ENCODE measurements at places on chromosomes 4 and X.

- no peaks in the 10 kb centered on the region for H3K27me3 ChIP-seq
- H3K27ac ChIP-seq: no peak overlapping the region
- DNase-seq: no peak
- no peak overlapping the region for H3K4me3 ChIP-seq
These were observed 49.8 kb downstream of the MAGEE1 start for GRCh38 chrX:76477353-76477752.

GRCh38 chr4:95539106-95539505 is 9.7 kb downstream of the UNC5C start:
- no peaks in the 10 kb centered on the region for H3K4me1 ChIP-seq
- H3K36me3 ChIP-seq: no peaks in the 10 kb centered on the region
- H3K27me3 ChIP-seq: no peaks in the 10 kb centered on the region
- no peak overlapping the region for H3K27ac ChIP-seq
- H3K4me3 ChIP-seq: no peak overlapping the region

DNA sequence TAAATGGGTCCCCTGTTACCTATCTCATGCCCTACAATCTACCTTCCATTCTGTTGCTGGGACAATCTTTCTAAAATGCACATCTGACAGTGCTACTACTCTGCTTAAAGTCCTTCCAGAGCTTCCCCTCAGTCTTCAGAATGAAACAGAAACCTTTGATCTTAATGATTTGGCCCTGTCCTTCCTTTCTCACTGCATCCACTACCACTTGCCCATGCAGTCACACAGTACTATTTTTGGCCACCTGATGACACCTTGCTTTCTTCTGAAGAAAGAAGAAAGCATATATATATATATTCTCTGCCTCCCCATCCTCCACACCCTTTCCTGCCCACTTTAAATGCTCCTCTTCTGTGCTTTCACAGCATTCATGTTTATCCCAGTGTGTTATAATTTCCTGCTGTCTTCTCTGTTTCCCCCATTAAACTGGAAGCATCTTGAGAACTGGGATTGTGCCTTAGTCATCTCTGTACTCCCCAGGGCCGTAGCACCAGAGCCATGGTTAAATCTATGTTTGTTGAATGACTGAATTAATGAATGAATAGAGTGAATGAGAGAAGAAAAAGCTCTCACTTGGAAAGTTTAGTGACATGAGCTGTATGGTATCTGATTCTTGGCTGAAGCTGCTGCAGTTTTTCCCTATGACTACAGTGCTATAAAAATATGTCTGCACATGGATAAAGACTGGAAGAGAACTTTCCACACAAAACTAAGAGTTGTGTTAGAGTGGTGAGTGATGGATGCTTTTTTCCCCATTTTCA is 56.2 kb downstream of the RTL9 start:
- H3K27me3 ChIP-seq: peaks cover 1% of the 10 kb centered on the region
- no peak for DNase-seq
- no peak overlapping the region for H3K27ac ChIP-seq

DNA sequence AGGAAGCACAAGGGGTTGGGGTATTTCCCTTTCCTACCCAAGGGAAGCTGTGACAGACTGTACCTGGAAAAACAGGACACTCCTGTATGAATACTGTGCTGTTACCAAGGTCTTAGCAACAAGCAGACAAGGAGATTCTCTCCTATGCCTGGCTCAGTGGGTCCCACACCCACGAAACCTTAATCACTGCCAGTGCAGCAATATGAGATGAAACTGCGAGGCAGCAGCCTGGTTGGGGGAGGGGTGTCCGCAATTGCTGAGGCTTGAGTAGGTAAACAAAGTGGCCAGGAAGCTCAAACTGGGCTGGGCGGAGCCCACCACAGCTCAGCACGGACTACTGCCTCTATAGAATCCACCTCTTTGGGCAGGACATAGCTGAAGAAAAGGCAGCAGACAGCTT is 197.7 kb downstream of the INPP4B start:
- H3K36me3 ChIP-seq: no peaks in the 10 kb centered on the region
- no peaks in the 10 kb centered on the region for H3K27me3 ChIP-seq
- DNase-seq: no peak
- H3K4me1 ChIP-seq: no peaks in the 10 kb centered on the region
- H3K27ac ChIP-seq: no peak overlapping the region

DNA sequence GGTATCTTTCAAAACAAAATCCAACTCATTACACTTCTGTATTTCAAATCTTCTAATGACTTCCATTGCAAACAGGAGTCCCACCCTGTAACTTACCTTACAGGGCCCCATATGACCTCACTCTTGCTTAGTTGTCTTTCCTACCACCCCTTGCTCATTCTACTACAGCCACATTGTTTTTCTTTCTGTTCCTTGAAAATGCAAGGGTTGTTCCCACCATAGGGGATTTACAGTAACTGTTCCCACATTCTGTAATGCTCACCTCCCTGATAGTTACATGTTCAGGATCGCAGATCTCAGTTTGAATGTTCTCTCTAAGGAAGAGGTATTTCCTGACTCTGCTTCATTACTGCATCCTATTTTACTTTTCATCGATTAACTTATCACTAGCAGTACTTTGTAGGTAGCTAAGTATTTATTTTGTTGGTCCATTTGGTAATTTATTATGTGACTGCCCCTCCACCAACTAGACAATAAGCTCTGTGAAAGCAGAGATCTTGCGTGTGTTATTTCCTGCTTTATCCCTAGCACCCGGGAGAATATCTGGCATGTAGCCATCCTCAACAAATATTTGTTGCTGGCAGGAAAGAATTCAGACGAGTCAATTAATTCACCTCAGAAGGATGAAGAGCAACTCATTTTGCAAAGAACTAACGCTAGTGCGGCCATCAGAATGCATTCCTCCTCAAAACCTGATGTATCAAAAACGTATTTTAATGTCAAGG is 21.4 kb downstream of the MAOB start:
- DNase-seq: no peak
- H3K4me1 ChIP-seq: no peaks in the 10 kb centered on the region
- H3K27ac ChIP-seq: no peak overlapping the region
- no peak overlapping the region for H3K4me3 ChIP-seq
- no peaks in the 10 kb centered on the region for H3K36me3 ChIP-seq

DNA sequence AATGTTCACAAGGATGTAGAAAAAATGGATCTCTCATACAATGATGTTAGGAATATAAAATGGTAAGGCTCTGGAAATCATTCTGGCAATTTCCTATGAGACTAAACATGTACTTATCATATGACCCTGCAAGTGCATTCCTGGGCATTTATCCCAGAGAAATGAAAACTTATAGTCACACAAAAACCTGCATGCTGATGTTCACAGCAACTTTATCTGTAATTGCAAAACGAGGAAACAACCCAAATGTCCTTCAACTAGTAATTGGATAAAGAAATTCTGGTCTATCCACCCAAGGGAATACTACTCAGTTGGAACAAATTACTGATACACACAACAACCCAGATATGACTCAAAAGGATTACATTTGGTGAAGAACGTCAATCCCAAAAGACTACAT is 14.5 kb downstream of the ZCCHC18 start:
- H3K27me3 ChIP-seq: no peaks in the 10 kb centered on the region
- H3K27ac ChIP-seq: peak overlapping the region; percentile 72
- no peak overlapping the region for H3K4me3 ChIP-seq
- peaks cover 21% of the 10 kb centered on the region for H3K4me1 ChIP-seq
- H3K36me3 ChIP-seq: peaks cover 12% of the 10 kb centered on the region

DNA sequence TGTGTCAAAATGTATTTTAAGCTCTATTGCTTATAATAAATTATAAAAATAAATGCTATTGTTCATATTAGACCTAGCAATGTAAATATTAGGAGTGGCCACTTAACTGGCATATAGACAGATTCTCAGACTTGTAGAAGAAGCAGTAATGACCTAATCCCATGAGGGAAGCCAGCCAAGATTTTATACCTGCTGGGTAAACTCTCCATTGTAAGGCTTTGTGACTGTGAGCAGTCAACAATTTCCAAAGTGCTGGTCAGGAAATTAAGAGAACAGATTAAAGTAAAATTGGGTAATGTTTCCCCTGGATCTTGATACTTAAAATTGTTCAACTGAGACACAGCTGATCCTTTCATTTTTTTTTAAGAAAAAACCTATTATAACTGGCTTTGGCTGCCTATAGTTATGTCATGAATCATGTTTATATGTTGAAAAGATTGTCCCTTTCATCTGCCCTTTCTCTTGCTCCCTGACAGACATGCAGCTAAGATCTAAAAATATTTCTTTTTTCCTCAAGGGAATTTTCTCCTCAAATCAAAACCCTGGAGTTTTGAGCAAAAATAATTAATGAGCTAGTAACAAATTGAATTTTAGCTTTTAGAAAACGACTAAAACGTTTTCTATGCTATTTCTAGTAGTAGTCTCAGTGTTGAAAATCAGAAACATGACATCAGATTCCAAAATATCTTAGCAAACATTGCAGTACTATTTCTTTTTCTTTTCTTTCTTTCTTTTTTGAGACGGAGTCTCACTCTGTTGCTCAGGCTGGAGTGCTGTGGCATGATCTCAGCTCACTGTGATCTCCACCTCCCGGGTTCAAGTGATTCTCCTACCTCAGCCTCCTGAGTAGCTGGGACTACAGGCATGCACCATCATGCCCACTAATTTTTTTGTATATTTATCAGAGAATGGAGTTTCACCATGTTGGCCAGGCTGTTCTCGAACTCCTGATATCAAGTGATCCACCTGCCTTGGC is 77.9 kb downstream of the ADGRL3 start:
- H3K36me3 ChIP-seq: no peaks in the 10 kb centered on the region
- no peaks in the 10 kb centered on the region for H3K27me3 ChIP-seq
- DNase-seq: no peak
- no peak overlapping the region for H3K27ac ChIP-seq
- H3K4me3 ChIP-seq: no peak overlapping the region

DNA sequence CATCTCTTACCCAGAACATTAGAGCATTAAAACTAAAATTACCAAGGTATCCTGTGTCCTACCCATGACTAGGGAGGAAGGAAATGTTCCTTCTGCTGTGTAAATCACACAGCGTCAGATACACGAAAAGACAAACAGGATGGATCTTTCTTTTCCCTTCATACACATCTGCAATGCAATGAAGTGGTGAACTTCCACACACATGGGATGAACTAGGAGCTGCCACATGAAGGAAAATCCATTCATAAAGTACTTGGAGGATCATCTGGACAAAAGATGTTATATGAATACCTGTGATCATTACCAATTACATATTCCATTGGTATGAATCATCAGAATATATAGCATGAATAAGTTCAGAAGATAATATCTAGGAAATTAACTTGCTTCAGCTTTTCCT is 46.2 kb downstream of the LDB2 start:
- no peaks in the 10 kb centered on the region for H3K36me3 ChIP-seq
- no peak for DNase-seq
- H3K27ac ChIP-seq: no peak overlapping the region
- no peaks in the 10 kb centered on the region for H3K27me3 ChIP-seq
- no peak overlapping the region for H3K4me3 ChIP-seq

- H3K27me3 ChIP-seq: no peaks in the 10 kb centered on the region
- no peak overlapping the region for H3K4me3 ChIP-seq
- DNase-seq: no peak
- no peaks in the 10 kb centered on the region for H3K4me1 ChIP-seq
These were observed 177.3 kb downstream of the PABPC4L start for GRCh38 chr4:134024251-134024650.

DNA sequence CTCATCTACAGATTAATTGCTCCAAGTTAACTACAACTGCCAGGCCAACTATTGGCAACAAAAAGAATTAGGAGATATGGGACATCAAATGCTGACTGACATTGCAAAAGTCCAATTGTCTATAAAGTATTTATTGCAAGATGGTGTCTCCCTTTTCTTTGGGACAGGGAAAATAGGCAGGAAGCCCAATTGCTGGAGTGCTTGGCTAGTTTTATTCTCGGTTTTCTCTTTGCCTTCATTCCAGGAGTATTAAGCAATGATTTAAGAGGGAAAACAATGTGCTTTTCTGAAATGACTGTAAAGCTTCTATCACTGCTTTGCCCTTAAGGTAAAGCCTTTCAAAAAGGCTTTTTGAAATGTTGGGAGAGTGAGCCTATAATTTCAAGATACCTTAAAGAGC is 62.8 kb upstream of the DIAPH2 start:
- DNase-seq: no peak
- H3K4me1 ChIP-seq: peaks cover 2% of the 10 kb centered on the region
- H3K4me3 ChIP-seq: no peak overlapping the region
- H3K27me3 ChIP-seq: no peaks in the 10 kb centered on the region
- no peaks in the 10 kb centered on the region for H3K36me3 ChIP-seq

DNA sequence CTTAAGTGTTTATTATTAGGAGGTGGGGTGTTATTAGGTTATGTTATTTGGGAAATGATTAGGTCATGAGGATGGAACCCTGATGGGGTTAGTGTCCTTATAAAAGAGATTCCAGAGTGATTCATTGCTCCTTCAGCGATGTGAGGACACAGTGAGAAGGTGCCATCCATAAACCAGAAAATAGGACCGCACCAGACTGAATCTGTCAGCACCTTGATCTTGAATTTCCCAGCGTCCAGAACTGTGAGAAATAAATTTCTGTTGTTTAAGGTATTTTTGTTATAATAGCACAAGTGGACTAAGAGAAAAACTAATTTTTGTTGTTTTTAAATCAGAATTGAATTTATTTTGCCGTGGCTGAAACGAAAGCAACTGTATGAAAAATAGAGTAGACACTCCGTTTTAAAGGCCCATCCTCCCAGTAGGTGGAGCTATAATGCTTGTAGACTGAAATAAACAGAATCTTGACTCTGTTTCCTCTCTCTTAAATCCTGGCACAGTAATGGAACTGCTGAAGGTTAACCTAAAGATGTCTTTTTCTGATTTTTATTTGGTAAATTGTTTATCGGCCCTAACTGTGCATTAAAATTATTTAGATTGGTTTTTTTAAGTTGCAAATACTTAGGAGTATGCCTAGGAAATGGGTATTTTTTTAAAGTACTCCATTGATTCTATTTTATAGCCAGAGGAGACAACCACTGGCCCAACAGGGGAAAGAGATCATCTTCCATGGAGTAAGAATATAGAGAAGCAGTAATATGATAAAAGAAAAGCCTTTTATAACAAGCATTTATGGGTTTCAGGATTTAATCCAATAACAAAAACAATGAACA is 133.2 kb upstream of the ADAMTS3 start:
- H3K36me3 ChIP-seq: no peaks in the 10 kb centered on the region
- no peaks in the 10 kb centered on the region for H3K27me3 ChIP-seq
- H3K27ac ChIP-seq: no peak overlapping the region
- H3K4me3 ChIP-seq: peak overlapping the region; percentile 60

DNA sequence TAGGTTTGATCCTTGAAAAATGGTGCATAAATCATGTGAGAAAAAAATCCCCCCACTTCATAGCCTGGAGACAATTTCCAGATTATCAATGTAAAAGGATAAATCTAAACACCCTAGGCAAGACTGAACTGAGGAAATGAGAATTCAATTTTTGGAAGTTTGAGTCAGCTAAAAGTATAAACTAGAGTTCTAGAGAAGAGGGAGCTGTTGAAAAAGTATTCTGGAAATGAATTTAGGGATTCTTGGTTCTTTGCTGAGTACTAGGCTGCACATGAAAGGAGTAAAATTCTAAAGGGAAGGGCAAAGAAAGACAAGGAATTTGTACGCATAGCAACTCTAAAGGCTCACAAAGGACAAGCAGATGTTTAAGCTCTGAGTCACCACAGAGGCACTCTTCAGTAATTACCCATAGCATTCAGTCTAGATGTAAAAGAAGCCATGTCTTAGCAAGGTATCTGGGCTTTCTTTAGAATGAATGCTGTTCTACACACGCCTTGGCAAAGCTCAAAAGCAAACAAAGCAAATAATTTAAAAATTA is 896.5 kb downstream of the PDHA2 start:
- no peak for DNase-seq
- H3K27me3 ChIP-seq: no peaks in the 10 kb centered on the region
- H3K27ac ChIP-seq: no peak overlapping the region
- H3K4me3 ChIP-seq: no peak overlapping the region
- H3K4me1 ChIP-seq: no peaks in the 10 kb centered on the region

- H3K36me3 ChIP-seq: no peaks in the 10 kb centered on the region
- no peak for DNase-seq
- no peaks in the 10 kb centered on the region for H3K27me3 ChIP-seq
- peaks cover 4% of the 10 kb centered on the region for H3K4me1 ChIP-seq
- no peak overlapping the region for H3K4me3 ChIP-seq
These were observed 7.9 kb upstream of the SH3RF1 start for GRCh38 chr4:169278624-169279023.

Measured in memory B cell (primary cell).